ENCODE measurements at places on chromosomes 6 and 20. TPM values are rescaled to one million over a fixed set of nuclear protein-coding genes. Genes with fewer than 3 reads are reported as not detected.

DNA sequence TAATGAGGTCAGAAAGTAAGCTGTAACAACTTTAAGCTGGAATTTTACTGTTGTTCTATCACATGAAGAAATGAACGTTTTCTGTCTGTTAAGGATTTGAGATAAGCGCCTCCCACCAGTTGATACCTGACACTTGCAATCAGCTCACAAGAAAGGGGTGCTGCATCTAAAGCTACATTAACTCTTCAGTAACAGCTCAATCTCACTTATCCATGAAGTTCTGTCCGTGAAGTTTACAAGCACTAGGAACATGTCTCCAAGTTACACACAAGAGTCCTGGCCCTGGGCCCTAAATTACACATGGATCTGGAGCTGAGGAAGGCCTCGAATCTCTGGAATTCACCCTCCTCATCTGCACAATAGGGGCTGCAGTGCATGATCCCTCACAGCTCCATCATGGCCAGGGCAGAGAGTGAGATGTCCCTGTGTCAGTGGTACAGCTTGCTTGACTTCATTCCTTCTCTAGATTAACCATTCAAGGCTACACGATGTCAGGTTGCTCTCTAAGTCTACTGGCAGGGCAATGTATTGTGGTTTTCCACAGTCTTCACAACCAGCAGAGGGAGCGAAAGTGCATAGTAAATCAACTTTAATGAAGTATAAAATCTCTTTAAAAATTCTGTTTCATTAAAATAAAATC lies 182.4 kb upstream of the MCHR2 start:
- peak; percentile 28 for DNase-seq

DNA sequence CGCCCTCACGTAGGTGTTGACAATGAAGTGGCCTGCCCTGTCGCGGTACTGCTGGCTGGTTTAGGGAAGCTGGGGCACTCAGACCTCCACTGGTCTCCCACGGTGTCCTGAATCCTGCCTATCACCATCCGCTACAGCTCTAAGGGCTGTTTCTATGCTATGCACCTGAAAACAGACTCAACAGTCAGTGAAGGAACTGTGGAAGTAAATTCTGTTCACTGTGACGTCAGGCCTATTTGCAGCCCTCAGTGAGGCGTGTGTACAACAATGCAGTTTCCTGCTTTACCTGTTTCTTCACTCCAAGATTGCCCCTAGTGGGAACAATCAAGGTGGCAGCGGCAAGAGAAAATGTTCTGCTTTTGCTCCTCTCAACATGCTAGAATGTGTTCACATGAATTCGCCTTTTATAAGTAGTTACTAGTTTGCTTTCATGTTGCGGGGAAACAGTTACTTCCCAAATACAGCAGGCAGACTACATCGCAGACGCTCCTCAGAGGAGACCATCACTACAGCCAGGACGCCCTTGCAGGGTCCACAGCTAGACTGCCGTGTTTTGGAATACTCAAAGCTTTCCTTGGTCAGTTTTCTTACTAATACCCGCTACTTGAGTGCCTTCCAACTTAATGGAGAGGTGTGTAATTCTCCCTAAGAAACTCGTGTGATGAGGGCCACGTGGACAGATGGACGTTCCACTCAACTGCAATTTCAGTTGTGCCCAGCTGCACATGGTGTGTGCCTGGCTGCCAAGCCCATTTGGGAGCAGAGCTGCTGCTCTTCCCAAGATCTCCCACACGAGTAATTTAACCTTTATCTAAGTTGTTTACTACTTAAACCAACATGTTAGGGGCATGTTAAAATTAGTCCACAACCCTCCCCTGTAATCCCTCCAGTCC lies 25.4 kb downstream of the DIDO1 start:
- DNase-seq, result no peak

Gene PTCRA
- not detected for total RNA-seq

DNA sequence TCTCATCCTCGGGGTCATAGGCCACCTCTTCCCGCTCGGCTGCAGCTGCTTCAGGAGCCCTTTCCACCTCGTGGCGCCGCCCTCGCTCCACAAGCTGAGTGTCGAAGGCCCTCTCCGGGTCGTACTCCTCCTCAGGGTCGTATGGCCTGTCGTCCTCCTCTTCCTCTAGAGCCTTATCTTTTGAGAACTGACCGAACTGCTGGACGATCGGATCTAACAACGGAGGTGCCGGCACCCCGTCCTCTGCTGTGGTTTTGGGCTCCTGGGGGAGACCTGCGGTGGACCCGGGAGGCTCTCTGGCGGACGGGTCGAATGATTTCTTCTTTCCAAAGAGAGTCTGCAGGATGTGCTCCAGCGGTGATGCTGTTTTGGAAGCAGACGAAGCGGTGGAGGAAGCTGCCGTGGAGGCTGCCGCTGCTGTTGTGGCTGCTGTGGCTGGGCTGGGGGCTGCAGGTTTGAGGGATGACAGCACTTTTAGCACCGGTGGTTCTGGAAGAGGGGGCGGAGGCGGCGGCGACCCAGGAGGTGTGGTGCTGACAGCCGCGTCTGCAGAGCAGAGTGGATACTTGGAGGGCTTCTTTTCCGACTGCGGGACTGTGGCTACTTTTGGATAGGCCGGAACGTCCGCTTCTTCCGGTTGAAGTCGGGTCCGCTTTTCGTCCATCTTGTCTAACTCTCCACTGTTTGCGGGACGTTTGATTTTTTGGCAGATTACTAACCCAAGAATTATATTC lies 20.2 kb upstream of the TCFL5 start:
- no peak for DNase-seq

DNA sequence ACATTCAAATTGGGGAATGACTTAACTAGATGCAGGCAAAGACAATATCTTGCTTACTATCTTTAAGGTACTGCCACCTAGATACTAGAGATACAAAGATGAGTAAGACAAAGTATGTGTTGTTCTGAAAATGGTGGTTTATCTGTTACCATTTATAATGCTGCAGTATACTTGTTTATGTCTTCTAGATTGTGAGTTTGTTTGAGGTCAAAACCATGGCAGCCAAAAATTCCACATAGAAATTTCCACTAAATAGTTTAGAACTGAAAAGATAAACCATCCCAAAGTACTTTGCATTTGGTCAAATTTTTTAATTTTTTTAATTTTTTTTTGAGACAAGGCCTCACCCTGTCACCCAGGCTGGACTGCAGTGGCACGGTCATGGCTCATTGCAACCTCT lies 150.8 kb downstream of the SOX4 start:
- no peak for DNase-seq

Gene NOX3
- not detected for total RNA-seq

Gene CNR1
- total RNA-seq, result not detected

Gene ARHGAP18
- total RNA-seq, result 32.1 TPM

- no peak for DNase-seq
Observed at GRCh38 chr6:54899442-54899841, 52.9 kb downstream of the FAM83B start.

- DNase-seq, result no peak
Observed at GRCh38 chr6:110517601-110518281, 41.3 kb upstream of the SLC22A16 start.

Gene HUS1B
- 1.5 TPM for total RNA-seq

- no peak for DNase-seq
Observed at GRCh38 chr20:36591281-36591680, 14.3 kb upstream of the RAB5IF start.

- DNase-seq, result no peak
Observed at GRCh38 chr6:19492636-19493405, 344.3 kb upstream of the ID4 start.

Gene PSMG4
- 63.9 TPM for total RNA-seq

DNA sequence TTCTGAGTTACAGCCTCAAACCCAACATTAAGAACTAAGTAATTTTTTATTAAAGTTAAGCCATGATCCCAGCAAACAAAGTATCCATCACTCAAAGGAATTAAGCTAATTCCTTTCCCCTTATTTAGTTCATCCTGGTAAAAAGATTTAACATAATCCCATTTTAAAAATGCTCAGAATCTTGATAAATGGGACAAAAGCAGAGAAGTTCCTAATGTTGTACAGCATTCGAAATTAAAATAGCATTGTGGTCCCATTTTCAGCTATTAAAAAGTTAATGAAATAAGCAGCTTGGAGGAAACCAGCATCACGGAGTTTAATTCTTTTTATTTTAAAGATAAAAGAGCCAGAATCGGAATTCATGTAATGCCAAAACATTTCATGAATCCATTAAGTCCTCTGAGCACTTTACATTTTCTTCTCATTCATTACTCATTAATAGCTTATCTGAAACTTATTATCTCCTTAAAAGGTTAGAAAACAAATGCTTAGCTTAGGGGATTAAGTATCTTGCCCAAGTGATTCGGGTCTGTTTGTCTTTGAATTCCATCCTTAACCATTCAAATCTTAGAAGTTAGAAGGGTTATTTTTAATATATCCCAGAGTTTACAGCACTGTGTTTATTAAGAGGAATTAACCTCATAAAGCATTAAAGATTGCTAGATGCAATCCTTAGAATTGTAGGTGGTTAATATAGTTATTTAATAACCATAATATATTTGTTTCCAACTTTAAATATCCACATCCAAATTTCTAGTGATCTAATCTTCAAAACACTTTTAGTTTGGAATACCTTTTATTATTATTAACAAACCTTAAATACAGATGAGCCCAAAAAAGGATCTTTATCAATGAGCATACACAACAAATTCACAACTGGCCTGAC lies 11.2 kb downstream of the RBM39 start:
- no peak for DNase-seq

- DNase-seq, result no peak
Observed at GRCh38 chr6:109153752-109154151, 58.4 kb downstream of the CEP57L1 start.

DNA sequence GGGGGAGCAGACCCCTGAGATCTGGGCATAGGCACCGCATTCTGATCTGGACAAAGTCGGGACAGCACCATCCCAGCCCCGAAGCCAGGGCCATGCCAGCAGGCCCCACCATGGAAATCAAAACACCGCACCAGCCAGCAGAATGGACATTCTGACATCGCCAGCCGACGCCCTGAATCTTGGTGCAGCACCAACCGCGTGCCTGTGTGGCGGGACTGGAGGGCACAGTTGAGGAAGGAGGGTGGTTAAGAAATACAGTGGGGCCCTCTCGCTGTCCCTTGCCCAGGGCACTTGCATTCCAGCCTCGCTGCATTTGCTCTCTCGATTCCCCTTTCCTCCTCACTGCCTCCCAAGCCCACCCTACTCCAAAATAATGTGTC lies 2.0 kb downstream of the NNAT start:
- DNase-seq, result no peak

DNA sequence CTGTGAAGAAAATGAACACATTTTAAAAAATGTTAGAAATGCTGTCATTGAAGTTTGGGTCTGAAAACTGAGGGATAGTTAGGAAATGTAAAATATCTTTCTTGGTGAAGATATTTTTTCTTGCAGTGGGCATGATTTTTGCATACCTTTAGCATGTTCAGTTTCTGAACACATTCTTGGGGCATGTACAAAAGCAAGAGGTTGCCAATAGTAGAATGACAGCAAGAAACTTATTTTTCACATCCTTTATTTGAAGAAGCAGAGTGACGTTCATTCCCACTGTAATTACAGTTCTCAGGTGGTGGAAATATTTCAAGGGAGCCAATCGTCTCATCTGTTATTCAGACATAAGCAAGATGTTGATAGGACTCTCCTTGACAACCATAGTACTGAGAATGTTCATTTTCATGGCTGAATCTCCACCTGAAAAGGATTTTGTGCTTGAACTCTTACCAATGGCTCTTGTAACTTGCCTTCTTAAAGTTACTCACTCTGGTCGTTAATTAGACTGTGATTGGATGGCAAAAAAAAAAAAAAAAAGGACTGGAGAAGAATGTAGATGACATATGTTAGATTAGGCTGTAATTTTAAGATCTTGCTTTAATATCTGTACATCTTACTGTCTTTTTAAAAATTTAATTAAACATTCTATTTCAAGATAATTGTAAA lies 74.4 kb downstream of the DOK5 start:
- DNase-seq, result no peak

GRCh38 chr6:137271245-137272183 lies 52.3 kb upstream of the IFNGR1 start:
- DNase-seq, result peak; percentile 18

DNA sequence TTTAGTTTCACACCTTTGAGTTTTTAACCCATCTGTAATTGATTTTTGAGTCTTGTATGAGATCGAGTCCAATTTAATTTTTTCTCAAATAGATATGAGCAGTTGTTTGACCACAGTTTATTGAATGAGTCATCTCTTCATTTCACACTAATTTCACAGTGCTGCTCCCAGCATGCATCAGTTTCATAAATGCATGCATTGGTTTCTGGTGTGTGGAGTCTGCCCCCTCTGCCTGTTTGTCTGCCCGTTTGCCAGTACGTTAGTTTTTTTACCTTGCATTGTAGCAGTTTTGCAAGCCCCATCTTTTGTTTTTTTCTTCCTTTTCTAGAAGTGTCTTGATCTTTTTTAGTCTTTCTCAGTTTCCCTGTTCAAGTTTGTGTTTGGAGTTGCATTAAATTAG lies 11.9 kb downstream of the SLX4IP start:
- peak; percentile 69 for DNase-seq

Gene VSX1
- not detected for total RNA-seq

Gene LY6G5C
- 3.6 TPM for total RNA-seq

Gene NFKBIE
- total RNA-seq, result 11.4 TPM

DNA sequence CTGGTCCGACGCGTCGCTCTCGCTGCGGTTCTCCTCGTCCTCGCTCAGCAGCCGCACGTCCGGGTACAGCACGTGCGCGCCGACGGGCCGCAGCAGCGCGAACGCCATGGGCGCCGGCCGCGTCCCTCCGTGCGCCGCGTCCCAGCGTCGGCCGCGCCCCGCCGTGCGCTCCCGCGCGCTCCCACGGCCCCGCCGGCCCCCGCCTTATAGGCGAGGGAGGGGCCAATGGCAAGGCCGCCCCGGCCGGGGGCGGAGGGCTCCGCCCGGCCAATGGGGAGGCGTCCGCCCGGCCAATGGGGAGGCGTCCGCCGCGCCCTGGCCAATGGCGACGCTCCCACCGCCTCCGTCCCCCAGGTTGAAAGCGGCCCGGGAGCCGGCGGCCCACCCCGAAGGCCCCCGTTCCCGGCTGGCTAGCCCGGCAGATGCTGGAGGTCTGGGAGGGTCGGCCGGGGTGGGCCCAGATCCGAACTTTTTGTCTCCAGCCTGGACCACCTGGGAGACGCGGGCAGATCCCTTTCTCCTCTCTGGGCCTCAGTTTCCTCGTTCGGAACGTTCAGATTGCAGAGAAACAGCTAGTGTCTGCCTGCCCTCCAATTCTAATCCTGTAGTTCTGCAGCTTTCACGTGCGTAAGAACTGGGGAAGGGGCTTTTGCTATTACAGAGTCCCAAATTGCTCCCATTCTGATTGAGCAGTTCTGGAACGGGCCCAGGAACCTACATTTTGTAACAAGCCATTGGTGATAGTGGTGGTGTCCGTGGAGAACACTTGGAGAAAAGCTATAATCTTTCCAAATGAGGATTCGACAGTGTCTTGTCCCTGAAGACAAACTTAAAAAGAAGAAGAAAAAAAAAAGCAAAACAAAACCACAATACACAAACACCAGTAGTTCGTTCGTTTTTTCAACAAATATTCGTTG lies at the start of gene TCF15:
Gene TCF15 (minus strand): TSS at position 180 of the 917 bp plus-strand sequence. CDS start 72 bp downstream, at position 108.
- DNase-seq, result no peak

DNA sequence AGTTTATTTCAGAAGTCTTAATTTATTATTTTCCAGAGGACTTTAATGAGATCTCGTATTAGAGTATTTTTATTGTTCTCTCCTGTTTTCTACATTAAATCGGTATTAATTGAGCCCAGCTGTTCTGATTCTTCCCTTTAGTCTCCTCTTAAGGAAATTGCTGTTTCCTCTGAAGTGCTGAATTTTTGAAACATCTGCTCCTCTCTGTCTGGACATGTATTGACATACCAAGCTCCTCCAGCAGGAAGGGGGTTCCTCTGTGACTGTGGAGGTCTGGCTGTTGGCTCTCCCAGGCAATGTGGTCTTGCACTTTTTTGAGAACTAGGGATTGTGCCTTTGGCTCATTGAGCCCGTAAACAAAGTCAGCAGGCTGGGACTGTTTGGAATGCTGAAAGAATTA lies 74.9 kb downstream of the MAP3K4 start:
- no peak for DNase-seq

- DNase-seq, result no peak
Observed at GRCh38 chr6:151806757-151807512, 547 bp upstream of the ESR1 start.
